ENCODE measurements at places on chromosomes 1 and 21.

- DNase-seq, result peak; percentile 82
Measured at GRCh38 chr21:42939582-42940413, 14.4 kb upstream of the ERVH48-1 start.

DNA sequence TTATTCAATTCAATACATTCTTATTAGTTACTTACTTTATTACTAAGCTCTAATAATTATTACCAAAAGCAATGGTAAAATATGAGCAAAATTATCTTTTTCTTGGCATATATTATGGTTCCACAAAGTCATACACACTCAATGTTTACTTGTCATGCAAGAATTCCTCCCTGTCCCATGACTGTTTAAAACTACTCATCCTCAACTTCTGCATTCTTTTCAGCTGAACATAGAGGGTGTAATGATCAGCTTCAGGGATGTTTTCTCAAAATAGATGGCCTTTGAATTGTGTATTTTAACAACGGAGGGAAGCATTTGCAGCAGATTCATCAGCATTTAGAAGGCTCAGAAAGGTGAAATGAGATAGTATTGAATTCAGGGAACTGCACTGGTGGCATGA, 499.0 kb downstream of the RWDD3 start:
- DNase-seq, result peak; percentile 32

- no peak for DNase-seq
Measured at GRCh38 chr1:245901037-245901436, 606.0 kb downstream of the SMYD3 start.

GRCh38 chr1:22416555-22417454, 34.8 kb upstream of the ZBTB40 start:
- peak; percentile 51 for DNase-seq

GRCh38 chr1:2604844-2605508, 18.4 kb downstream of the PRXL2B start:
- DNase-seq, result no peak

DNA sequence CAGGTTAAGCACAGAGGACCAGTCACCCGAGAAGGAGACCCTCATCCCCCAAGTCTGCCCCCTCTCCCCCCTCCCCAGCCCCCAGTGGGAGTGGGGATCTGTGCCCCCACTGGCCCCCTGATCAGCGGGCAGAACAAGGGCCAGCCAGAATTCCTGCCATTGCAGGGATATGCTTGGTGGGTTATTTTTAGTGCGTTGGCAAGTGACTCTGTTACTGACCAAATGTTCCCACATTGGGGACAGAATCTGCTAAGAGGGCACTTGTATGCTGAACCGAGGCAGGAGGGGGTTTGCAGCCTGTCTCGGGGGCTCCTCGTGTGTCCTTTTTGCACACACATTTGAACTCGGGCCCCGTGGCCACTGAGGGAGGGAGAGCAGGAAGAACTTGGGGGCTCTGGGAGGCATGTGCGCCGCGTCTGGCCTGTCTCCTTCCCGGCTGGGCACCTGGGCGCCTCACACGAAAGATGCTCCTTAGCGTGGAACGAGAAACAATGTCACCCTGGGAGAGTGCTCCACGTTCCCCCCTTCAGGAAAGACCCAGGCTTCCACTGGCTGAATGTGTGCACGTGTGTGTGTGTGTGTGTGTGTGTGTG, 66.4 kb upstream of the CASZ1 start:
- no peak for DNase-seq
